ENCODE measurements at places on chromosomes 7 and 10.

DNA sequence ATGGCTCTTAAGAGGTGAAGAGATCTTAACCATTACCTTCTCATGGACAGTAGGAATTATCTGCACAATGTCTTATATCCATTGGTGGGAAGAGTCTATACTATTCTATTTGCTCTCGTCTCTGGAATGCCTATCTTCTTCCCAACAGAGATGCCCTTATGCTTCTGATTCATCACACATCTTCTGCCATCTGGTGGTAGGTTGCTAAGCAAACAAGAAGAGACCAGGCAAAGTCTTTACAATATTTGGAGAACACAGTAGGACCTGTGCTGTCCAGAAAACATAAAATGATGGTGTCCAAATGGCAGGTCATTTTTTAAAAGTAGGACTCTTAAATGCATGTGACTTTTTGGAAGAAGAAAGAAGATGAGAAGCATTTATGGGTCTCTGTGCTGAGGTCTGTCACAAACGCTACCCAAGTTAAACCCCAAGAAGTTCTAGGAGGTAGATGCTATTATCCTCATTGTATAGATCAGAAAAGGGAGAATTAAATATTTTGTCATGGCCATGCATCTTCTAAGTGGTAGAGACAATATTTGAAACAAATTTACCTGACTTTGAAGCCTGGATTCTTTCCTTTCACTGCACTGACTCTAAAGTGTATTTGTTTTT, 67.8 kb upstream of the NXPH1 start:
- no peak for DNase-seq

DNA sequence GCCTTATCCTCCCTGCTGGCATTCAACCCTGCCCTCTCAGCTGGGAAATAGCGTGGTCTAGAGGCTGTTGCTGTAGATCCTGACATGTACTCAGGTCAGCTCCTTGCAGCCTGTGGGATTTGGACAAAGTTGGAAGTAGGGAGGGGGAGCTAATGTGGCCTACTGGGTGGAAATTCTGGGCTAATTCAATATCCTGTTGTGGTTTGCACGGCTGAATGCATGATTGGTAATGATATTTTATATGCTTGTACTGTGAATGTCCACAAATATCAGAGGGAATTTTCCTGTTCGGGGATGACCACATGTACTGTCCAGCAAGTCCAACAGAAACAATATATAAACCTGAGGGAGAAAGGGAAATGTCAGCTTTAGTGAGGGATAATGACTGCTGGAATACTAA, 22.1 kb upstream of the NPVF start:
- DNase-seq: no peak

GRCh38 chr7:107700570-107700969, 39.9 kb downstream of the SLC26A4 start:
- no peak for DNase-seq

GRCh38 chr7:132243463-132243862, 332.8 kb downstream of the PLXNA4 start:
- DNase-seq: no peak

DNA sequence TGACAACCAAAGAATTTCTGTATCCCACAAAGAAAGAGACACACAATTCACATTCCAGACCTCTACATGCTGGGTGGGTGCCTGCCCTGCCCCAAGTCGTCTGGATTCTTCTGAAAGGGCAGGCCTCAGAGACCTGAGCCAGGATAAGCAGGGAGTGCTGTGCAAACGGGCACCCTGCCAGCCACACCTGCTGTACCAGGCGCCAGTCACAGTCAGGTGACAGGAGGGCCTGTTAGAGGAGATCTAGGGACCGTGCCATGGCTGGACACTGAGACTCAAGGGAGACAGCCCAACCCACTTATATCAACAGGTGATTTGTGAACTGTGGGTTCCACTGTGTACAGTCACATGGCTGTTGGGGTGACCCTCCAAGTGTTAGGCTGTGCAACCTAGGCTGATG, 103.1 kb upstream of the AFAP1L2 start:
- DNase-seq: no peak

DNA sequence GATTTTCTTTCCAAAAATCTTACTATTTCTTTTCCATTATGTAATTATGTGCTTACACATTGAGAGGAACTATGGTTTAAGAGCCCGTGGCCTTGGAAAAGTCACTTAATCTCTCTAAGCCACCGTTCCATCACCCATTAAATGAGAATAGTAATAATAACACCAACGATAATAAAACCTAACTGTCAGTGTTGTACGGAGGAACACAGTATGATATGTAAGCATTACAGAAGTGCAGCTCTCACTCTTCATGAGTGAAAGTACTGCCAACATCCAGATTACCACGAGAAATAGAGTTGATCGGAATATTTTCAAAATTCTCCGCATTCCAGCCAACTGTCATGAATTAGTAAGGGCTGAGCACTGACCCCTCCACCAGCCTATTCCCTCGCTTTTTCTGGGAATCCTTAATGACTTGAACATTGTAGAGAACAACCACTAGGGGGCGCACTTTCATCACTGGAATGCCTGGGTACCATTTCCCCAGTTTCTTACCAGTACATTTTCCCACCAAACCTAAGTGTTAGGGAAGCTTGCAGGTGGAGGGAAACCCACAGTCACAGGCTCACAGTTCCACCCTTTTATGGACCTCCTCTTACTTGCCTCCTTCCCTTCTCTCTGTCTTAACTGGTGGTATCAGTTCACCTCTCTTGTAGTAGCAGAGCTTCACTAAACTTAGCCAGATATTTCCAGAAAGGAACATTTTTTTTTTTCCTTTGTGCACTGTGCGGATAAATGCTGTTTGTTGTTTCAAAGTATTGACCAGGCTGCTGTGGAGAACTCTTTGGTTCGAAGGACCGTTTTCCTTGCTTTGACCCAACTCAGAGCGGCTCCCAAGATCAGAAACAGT, 27.8 kb downstream of the NKX2-3 start:
- DNase-seq: peak; percentile 82

DNA sequence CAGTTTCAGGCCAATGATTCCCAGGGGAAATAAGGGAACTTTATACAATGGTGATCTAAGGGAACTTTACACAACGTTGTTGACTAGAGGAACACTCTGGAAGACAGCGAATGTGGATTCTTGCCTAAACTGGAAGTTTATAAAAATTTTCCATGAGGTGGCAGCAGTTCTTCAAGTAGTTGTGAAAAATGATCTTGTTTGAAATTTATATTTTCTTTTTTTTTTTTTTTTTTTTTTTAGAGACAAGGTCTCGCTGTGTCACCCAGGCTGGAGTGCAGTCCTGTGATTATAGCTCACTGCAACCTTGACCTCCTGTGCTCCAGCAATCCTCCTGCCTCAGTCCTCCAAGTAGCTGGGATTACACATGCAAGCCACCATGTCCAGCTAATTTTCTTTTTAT, 32.1 kb upstream of the GTF2I start:
- DNase-seq: peak; percentile 83

- no peak for DNase-seq
Observed at GRCh38 chr7:141649137-141649864, 52.7 kb downstream of the DENND11 start.

DNA sequence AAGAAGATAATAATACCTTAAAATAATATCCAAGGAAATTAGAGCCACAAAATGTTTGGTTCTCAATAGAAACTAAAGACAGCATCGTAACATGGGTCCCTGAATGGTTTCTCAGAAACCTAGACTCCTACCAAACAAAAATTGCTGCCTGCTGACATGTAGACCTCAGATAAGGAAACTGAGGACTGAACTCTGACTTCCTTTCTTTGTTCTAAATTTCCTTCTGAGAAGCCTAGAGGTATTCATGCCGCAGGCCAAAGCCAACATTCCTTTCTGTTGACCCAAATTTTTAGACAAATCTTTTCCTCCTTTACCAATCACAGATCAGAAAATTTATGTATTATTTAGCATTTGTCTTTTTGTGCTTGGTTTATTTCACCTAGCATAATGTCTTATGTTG, 816.7 kb upstream of the PHF14 start:
- DNase-seq: no peak

- no peak for DNase-seq
Observed at GRCh38 chr10:68666280-68666760, 54.7 kb upstream of the CCAR1 start.

DNA sequence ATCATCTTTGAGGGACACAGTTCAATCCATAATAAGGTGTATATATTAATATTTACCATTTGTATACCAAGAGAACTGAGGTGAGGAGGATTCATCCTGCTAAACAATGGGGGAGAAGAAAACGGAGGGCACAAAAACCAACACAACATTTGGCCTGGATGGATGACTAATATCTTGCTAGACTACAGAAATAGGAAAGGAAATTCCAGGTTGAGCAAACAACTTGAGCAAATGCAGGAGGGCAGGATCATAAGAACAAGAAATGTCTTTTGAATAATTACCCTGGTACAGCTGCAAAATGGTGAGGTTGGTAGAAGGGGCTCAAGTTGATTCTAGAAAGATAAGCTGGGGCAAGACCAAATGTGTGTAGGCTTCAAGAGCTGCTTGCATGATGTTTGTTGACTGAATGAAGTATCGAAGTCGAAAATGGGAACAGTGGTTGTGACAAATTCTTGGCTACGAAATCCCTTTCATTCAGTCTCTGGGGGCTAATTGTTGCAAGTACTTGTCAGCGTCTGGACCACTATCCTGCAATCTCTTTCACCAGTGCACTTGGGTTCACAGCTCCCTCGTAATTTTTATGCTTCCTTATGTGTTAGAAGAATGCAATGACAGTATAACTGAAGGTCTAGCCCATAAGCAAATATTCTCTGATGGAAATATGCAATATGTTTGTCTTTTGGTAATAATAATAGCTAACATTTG, 176.2 kb downstream of the PTEN start:
- DNase-seq: peak; percentile 49

DNA sequence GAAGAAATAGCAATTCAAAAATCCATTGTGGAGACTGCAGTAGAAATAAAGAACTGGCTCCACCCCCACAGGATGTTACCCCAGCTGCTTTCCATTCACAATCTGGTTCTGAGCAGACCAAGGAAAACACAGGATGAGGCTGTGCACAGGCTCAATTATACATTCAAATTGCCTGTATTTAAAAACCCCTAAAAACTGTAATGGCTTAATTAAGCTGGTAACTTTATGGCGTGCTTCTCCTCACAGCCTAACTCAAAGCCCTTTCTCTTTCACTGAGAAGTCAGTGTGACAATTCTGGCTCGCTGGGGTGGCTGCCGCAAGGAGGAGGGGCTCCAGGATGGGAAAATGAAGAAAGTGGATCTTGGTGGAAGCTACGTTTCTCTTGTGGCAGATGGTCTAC, 1191.1 kb downstream of the SORCS1 start:
- DNase-seq: no peak

- DNase-seq: no peak
Observed at GRCh38 chr10:110786172-110786571, 85.6 kb upstream of the PDCD4 start.

DNA sequence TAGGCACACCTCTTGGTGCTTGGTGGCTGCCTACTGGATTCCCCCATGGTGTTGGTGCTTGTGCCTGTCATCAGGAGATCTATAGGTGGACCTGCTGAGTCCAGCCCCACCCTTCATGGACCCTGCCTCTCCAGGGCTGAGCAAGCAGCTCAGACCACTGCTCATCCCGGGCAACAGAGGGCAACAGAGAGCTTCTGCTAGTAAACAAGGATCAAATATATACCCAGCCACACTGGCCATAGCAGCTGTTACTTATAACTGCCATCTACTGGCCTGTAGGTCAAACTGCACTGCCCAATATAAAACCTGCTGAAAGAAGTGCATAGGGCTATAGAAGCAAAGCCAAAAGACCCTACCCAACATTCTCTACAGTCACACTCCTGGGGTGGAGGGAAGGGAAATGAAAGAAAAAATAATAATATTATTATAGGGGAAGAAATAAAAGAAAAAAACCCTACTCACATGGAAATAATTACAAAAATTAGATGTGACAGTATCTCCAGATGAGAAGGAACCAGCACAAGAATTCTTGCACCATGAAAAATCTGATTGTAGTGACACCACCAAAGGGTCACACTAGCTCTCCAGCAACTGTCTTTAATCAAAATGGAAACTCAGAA, 54.9 kb upstream of the ZNF800 start:
- DNase-seq: peak; percentile 73

DNA sequence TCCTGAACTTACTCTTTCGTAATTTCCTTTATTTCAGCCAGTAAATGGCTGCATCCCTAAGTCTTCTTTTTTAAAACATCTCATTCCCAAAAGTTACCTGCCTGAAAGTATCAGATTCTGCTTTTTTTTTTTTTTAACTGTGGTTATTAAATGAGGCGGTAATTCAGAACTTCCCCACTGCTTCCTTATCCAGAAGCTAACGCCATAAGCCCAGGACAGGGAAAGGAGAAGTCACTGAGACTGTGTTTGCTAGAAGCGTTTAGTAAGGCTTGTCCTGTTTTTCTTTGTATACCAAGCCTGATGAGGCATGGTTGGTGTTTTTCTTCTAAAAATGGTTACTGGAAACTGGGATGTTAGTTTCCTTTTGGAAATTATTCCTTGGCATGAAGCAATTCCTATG, 197.8 kb downstream of the CELF2 start:
- DNase-seq: peak; percentile 64

GRCh38 chr10:97907830-97908229, 58.2 kb downstream of the GOLGA7B start:
- DNase-seq: no peak

DNA sequence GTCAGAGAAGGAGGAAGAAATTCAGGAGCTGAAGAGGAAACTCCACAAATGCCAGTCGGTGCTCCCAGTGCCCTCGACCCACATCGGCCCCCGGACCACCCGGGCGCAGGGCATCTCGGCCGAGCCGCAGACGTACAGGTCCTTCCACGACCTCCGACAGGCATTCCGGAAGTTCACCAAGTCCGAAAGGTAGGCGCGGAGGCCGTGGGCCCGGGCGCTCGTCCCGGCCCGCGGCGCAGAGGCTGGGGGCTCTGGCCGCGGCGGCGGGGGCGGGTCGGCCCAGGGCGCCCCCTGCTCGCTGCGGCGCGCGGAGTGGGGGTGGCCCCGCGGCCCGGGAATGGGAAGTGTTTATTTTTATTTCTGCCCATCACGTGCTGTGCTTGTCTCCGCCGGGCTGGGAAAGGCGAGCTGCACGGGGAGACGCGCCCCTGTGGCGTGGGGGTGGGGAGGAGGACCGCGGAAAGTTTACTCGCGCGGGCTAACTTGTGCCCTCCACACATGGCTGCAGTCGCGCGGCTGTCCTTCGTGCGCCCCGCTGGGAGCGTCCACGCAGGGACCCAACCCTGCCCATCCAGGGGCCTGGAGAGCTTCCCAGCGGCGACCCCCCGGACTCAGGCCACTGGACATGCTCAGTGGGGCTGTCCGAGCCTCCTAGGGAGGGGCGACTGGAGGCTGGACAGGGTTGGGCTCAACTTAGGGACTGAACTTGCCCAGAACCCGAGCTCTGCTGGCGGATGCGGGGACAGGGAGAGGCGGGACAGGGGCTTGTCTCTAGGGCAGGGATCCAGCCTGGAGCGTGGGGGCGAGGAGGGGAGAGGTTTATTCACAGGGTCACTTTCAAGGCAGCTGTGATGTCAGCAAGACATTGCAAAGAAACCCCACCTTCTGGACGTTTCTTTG, 82.6 kb upstream of the PRKG1 start:
- no peak for DNase-seq

Data from suppressor macrophage treated with lipopolysaccharide for 4 hours (primary cell).